ENCODE measurements at places on chromosomes 11 and 22.

DNA sequence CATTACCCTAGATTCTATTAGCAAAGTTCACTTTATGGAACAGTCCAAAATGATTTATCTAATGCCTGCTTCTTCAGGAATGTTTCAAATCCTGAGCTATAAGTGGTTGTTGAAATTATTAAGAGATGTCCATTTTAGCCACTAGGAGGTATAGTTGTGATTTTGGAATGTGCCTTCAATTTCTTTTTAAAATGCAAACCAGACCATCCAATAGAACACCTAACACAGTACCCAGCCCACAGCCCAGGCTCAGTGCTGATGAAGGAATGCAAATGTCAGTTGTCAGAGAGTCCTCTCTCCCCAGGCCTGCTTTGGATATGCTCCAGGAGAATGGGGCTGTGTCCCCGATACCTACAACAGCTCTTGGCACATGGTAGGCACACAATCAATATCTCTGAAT lies 85.8 kb upstream of the E2F8 start:
- no peak for DNase-seq

DNA sequence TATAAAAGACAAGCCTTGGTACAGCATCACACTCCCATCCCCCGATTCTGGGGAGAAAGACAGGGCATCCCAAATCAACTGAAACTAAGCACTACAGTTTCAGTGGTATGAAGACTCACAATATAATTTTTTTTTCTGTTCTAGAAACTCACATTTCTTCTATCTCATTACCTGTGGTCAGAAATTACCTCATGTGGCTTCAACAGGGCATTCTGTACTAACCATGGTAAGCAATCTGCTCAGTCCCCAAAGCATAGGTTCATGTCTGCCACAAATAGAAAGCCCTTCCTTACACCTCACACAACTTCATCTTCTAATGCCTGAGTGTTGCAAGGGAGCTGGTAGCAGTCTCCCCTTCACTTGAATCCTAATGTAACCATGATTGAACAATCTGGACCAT lies 147.4 kb upstream of the POU2AF2 start:
- no peak for DNase-seq

- no peak for DNase-seq
These were observed 569.3 kb downstream of the BRD1 start for GRCh38 chr22:49258107-49259010.

DNA sequence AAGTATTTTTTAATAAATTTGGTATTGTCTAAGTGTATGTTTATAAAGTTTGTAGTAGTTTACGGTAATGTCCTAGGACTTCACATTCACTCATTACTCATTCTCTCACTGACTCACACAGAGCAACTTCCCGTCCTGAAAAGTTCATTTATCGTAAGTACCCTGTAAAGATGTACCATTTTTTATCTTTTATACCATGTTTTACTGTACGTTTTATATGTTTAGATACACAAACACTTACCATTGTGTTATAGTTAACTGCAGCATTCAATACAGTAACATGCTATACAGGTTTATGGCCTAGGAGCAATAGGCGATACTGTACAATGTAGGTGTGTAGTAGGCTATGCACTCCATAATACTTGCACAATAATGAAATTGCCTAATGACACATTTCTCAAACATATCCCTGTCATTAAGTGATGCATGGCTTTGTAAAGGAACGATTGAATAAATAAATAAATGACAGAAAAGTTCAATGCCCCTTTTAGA lies 12.5 kb upstream of the CARD18 start:
- no peak for DNase-seq

DNA sequence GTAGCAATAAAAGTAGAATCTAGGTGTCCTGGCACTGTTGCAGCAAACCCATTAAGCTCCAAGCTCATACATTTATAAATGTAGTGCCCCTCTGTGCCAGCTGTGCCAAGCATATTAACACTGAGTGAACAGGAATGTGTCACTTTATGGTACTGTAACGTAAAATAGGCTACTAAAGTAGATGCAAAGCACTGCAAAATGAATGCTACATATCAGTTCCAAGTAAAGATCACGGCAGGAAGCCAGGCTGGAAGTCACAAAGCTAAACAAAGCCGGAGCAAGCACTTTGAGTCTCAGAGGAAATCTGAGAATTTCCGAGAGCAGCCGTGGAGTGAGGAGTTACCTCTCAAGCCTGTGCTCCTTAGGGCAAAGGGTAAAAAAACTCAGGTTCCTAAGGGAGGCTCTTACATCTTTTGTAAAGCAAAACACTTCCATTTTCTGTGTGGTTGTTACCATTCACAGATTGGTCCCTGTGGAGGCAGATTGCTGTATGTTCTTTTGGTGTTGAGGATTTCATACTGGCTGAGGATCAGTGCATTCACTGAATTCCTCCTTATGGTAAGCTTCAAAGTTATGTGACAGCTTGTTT lies 85.7 kb downstream of the WNT11 start:
- no peak for DNase-seq

DNA sequence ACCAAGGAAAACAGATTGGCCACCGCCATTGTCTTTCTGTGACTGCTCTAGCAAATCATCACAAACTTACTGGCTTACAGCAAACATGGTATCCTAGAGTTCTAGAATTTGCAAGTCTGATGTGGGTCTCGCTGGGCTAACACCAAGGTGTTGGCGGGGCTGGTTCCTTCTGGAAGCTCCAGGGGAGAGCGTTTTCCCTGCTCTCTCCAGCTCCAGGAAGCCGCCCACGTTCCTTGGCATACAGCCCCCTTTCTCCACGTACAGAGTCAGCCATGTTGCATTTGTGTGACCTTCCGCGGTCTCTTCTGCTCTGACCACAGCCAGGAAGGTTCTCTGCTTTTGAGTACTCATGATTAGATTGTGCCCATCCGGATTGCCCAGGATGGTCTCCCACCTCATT lies 27.5 kb downstream of the TBC1D22A start:
- DNase-seq, result no peak

DNA sequence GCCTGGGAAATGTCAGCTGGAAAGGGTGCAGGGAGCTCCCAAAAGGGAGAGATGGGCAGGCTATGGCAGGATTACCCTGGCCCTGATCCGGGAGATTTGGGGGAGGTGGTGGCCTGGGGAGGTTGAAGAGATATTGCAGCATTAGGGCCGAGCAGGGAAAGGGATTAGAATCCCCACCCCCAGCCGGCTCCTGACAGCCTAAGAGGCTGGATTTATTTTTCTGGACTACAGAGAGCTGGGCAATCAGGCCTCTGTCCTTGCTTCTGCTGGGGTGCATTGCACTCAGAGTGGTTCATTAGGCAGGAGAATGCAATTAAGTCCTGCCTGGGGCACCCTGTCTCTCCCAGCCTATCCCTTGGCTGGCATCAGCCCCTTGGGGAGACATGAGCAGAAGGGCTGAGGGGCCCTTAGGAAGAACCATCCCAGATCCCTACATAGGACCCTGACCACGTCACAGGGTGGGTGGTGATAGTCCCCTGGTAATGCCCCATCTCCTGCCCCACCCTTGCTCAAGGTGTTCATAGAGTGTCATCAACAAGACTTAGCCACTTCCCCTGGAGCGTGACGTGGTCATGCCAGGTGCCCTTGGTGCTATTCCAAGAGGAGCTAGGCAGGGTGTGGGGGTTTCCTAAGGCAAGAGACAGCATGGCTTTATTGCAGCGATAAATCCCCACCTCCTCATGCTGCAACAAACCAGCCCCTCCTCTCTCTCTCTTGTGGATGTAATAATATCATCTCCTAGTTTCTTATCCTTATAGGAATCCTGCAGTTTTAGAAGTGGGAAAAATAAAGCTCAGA lies 38.4 kb upstream of the KLHL35 start:
- DNase-seq, result no peak

- DNase-seq, result no peak
These were observed 24.5 kb downstream of the MCHR1 start for GRCh38 chr22:40703736-40704135.

DNA sequence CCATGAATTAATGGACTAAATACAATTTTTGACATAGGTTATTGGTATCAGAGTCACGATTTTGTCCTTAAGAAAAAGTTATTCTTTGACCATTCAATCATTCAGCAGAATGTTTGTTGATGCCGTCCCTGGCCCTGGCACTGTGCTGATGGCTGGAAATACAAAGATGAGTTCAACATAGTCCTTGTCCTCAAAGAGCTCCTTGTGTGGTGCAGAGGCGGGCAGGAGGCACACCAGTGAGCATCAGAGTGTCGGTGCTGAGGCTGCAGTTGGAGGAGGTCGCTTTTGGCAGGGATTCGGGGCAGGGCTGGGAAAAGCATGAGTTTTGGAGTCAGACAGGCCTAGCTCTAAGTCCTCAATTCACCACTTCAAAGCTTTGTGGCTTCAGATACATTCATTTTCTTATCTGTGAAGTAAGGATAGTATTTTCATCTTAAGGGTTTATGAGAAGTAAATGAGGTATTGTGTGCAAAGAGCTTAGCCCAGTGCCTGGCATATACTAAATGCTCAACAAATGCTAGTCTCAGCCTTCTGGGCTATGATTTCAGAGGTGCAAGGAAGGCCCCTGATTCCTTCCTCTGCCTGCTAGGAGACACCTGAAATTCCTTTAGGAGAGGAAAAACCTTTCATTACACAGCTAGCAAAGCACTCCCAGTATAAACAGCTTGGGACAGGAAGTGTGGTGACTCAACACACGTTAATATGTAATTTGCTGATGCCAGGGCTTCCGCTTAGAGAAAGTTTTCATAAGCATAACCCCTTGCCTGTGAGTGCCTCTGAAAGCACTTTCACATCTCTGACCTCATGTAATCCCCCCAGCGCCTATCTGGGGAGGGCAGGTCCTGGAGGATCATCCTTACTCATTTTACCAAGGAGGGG lies 113.8 kb downstream of the NECTIN1 start:
- no peak for DNase-seq

DNA sequence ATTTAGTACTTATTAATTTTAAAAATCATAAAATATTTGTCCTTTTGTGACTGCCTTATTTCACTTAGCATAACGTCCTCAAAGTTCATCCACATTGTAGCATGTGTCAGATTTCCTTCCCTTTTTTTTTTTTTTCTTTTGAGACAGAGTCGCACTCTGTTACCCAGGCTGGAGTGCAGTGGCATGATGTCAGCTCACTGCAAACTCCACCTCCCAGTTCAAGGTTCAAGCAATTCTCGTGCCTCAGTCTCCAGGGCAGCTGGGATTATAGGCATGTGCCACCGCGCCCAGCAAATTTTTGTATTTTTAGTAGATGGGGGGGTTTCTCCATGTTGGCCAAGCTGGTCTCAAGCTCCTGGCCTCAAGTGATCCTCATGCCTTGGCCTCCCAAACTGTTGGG lies 10.6 kb downstream of the RAB6A start:
- no peak for DNase-seq
